ENCODE measurements at places on chromosomes 3 and 15.

DNA sequence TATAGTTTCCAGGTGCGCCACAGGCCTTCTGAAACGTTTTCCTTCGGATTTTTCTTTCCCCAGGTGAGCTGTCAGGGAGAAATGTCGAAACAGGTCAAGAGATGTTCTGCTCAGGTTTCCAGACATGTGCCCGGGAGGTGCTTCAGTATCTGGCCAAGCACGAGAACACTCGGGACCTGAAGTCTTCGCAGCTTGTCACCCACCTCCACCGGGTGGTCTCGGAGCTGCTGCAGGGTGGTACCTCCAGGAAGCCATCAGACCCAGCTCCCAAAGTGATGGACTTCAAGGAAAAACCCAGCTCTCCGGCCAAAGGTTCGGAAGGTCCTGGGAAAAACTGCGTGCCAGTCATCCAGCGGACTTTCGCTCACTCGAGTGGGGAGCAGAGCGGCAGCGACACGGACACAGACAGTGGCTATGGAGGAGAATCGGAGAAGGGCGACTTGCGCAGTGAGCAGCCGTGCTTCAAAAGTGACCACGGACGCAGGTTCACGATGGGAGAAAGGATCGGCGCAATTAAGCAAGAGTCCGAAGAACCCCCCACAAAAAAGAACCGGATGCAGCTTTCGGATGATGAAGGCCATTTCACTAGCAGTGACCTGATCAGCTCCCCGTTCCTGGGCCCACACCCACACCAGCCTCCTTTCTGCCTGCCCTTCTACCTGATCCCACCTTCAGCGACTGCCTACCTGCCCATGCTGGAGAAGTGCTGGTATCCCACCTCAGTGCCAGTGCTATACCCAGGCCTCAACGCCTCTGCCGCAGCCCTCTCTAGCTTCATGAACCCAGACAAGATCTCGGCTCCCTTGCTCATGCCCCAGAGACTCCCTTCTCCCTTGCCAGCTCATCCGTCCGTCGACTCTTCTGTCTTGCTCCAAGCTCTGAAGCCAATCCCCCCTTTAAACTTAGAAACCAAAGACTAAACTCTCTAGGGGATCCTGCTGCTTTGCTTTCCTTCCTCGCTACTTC is 3.8 kb downstream of the BHLHE40 start:
- DNase-seq, result no peak

GRCh38 chr15:85337425-85338074 is 42.9 kb upstream of the AKAP13 start:
- no peak for DNase-seq

DNA sequence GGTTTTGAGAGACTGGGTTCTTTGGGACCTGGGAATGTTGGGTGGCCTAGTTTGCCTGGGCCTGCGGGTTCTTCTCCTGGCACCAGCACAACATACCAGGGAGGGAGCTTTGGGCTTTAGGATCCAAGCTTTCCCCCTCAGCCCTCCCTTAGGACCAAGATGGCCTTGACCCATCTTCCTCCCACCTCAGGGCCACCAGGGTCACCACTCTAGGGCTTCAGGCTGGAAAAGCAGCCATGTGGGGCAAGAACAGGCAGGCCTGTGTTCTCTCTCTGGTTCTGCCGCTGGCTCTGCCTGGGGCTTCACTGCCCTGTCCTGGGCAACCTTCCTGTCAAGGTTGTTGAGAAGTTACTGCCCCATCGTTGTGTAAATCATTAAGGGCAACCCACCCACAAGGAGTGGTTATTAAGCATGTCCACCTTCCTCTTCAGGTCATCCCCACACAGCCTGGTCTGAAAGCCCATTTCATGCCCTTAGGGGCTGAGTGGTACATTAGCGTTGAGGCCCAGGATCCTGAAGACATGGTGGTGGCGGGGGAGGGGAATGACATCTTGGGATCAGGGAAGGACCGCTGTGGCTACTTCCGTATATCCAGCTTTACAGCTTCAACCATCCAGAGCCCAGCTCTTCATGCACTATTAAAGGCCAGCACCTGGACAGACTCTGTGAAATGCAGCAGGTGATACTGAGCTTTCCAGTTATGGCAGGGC is 652 bp downstream of the DUOX1 start:
- DNase-seq, result no peak

GRCh38 chr15:42728972-42729371 is 8.0 kb downstream of the CDAN1 start:
- DNase-seq, result no peak

GRCh38 chr15:78453447-78453846 is 15.4 kb downstream of the IREB2 start:
- no peak for DNase-seq

DNA sequence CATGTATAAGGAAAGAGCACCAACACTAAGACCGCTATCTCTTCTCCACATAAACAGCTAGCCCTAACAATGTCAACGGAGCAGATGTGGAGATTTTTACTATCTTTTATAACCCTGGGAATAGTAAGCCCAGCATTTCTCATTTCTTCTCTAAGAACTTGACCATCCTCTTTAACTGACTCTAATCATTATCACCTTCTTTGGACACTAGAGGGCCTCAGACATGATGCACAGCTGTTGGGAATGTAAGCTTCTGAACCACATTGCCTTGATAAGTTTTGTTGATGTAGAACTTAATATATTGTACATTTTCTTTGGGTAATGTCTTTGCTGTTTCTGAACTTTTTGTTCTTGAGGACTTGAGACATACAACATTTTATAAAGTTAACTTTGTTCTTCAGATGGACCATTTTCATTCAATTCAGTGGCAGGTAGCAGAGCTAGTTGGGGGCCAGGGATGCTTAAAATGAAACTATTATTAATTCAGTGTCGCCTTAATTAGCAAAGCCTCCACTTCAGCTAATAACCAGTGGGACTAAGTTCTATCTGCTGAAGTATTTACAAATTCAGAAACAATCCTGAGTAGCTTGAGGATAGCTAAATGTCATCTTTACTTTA is 9.6 kb upstream of the TAGLN3 start:
- no peak for DNase-seq

DNA sequence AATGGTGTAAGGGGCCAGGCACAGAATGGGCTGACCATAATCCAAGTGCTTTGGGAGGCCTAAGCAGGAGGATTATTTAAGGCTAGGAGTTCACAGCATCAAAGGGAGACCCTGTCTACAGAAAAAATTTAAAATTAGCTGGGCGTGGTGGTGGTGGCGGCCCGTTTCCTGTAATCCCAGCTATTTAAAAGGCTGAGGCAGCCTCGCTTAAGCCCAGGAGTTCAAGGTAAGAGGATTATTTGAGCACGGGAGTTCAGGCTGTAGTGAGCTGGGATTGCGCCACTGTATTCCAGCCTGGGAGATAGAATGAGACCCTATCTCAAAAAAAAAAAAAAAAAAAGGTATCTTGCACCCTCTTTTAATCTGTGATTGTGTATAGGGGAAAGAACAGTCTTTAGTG is 1.9 kb downstream of the TMA7 start:
- no peak for DNase-seq

DNA sequence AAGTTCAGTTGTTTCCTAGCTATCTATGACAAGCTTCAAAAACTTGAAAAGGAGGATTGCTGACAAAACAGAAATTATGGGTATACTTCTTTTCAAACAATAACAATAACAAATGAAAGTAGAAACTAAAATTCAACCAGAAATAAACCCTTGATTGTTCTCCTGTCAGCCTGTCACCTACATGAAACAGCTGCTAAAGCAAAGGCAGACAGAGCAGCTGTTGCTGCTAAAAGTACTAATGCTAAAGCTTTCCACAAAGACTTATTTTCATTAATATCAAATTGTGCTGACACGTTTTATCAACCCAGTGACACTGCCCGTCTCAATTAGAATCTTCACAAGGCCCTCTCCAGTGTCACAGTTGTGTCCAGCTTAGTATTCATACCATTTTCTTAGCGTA is 533.2 kb upstream of the GBE1 start:
- no peak for DNase-seq

GRCh38 chr3:95088464-95088863 is 1025.6 kb downstream of the NSUN3 start:
- no peak for DNase-seq

DNA sequence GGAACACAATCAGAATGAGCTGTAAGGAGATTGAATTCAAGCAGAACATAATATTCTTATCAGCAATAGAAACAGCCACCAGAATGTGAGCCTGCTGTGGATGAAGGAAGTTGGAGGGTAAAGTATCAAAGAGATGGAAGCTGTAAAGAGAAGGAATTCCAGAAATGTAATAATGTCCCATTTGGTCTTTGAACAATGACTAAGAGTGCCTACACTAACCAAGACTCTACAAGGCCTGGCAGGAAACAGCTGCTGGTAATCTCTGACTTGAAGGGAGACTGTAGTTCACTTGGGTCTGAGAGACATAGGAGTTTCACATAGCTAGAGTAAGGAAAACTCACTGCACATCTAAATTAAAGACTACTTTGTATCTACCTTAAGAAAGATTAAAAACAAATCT is 1176.0 kb upstream of the ALCAM start:
- DNase-seq, result no peak

GRCh38 chr3:178915365-178915764 is 156.2 kb downstream of the ZMAT3 start:
- no peak for DNase-seq

DNA sequence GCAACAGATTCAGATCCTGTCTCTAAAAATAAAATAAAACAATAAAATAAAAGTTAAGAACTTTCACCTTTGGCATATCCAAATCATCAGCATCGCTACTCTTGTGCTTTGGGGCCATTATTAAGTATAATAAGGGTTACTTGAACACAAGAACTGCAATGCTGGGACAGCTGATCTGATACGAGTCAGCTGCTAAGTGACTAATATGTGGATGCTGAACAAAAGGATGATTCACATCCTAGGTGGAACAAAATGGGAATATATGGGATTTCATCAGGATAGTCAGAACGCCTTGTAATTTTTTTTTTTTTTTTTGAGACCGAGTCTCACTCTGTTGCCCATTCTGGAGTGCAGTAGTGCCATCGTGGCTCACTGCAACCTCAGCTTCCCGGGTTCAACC is 29.7 kb downstream of the BUB1B start:
- no peak for DNase-seq

GRCh38 chr3:4778119-4778518 is 201.1 kb upstream of the BHLHE40 start:
- DNase-seq, result no peak

DNA sequence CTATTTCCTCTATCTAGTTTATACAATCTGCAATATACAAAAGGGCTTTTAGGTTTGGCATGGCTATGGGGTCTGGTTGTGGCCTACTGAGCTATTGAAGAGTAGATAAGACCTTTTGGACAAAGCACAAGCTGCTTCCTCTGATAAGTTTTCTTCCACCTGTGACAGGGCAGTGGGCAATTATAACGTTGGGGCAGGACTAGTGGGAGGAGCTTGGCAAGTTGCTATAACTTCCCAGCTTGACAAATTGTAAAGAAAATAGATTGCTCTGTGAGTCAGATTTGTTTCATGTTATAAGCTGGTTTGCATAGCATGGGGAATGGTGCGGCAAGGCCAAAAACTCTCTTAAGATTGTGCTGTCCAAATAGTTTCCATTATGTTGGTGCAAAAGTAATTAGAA is 64.9 kb downstream of the SLC7A14 start:
- no peak for DNase-seq

- DNase-seq, result no peak
Observed at GRCh38 chr3:195080125-195080524, 190.8 kb downstream of the XXYLT1 start.

DNA sequence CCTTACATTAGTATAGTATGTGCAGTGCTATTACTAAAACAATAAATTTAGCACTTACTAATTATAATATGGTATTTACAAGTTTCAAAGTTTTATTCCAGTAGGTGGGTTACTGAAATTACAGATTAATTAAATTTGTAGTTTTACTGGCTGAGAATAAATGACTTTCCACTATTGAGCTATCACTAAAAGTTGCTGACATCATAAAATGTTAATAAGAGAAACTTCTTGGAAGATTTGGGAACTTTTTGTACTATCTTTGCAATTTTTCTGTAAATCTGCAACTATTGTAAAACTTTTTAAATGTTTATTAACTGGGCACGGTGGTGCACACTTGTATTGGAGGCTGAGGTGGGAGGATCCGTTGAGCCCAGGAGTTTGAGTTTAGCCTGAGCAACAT is 247.7 kb downstream of the UBE2E2 start:
- DNase-seq, result no peak

- no peak for DNase-seq
Observed at GRCh38 chr15:74776821-74777768, 4.8 kb upstream of the CSK start.

GRCh38 chr3:3065876-3066275 is 44.3 kb downstream of the IL5RA start:
- no peak for DNase-seq

- no peak for DNase-seq
Observed at GRCh38 chr15:99432271-99433025, 133.3 kb upstream of the MEF2A start.

DNA sequence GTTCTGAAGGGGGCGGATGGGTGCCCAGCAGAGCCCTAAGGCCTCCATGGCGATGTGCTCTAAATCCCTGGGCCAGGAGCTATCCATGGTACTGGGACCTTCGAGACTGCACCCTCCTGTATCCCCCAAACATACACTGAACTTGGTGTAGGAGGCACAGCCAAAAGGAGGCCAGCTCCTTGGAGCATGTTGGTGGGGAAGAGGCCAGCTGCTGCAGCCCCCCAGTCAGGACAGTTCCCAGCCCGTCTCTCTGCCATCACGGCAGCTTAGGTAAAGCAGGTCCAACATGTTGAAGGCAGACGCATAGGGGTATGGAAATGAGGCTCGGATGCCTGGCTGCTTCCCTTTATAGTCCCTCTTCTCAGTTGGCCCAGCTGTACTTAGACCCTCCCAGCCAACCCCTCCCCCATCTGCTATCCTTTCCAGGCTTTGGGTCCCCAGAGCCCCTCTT is 1.8 kb downstream of the CAMKV start:
- no peak for DNase-seq

DNA sequence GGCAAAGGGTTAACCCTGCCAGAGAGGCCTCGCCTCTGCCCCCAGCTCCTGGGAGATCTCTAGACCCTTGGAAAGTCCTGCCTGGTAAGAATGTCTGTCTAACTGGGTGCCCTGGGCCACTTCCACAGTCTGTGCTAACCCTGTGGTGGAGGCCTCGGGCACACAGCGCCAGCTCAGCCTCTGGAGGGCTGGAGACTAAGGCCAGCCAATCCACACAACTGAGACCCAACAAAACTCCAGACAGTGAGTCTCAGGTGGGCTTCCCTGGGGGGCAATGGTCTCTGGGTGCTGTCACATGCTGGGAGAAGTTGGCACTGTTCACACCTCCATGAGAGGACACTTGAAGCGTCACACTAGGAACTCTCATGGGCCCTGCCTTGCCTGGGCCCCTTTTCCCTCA is 19.5 kb downstream of the ZXDC start:
- DNase-seq, result no peak

DNA sequence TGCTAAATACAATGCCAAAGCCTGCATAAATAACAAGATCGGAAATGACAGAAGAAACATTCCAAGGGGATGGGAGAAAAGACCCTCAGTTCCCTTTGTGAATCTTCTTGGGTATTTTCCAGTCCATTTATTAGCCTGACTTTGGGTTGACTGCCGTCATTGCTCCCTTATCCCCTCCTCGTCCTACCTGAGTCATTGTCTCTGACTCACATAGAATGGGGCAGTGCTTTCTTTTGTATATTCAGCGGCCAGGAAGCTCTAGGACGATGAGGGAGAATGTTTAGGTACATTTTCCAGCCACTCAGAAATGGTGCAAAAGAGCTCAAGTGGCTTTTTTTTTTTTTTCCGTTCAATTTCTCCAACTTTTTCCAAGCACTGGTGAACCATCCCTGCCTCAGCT is 71.6 kb downstream of the KAT2B start:
- DNase-seq, result no peak

- DNase-seq, result no peak
Observed at GRCh38 chr3:107718547-107718946, 195.8 kb downstream of the BBX start.
